ENCODE measurements at places on chromosomes 2 and 18. TPM values are rescaled to one million over a fixed set of nuclear protein-coding genes. Genes with fewer than 3 reads are reported as not detected.

Gene KCNF1
- 0.24 TPM for total RNA-seq

Gene CCDC178
- 0.89 TPM for total RNA-seq

Gene TXNDC2
- total RNA-seq: not detected

Gene RGPD4
- total RNA-seq: not detected

Gene C2orf74
- total RNA-seq: 12.4 TPM

Gene DNER
- 6.2 TPM for total RNA-seq

DNA sequence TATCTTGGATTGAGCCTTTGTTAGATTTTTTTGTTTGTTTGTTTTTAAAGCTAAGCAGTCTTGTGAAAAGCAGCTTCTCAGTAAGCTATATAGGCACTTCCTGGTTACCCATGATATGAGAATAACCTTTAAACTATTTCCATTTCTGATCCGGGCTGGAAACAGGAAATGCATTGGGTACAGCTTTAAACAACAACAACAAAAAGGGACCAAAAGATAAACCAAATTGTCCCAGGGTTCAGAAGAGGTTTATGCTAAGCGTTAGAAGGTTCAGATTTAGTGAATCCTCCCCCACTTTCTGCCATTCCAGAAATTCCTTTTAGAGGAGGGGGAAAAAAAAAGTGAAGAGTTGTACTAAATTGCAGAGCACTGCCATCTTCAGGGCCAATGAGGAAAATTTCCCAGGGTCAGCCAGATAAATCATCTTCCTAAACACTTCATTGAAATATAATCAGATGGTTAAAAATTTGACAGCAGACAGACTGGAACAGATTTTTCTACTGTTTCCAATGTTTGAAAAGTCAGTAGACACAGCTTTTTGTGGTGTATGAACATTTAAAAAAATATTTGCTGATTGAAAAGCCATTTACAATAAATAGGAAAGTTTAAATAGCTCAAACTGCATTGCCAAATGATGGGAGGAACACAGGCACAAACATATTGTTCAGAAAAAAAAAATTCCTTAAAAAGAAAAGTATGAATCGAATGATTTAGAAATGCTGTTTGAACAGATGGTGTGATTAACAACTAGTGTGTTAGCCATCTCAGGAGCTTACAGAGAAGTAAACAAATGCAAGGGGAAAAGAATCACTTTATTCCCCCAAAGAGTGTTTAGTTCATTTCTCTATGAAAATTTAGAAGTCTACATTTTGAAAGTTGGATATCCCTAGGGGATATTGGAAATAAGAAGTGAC, 189.9 kb upstream of the TANK start:
- DNase-seq: no peak

DNA sequence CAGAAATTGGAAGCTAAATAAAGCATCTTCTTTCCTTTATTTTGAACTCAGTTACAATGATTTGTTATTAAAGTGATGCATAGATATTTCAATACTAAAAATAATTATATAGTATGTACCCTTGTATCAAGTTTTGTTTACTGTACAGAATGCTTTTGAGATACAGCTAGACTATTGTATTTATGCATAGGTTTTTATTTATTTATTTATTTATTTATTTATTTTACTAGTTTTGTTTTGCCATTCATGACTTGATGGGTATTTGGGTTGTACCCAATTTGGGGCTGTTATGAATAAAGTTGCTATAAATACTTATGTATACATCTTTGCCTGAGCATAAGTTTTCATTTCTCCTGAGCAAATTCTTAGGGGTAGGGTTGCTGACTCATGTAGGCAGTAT, 118.7 kb upstream of the NXPH2 start:
- no peak for DNase-seq

- peak; percentile 68 for DNase-seq
Observed at GRCh38 chr2:176455816-176456291, 186.6 kb downstream of the MTX2 start.

GRCh38 chr2:10783421-10783820, 29.2 kb downstream of the PDIA6 start:
- no peak for DNase-seq

- no peak for DNase-seq
Observed at GRCh38 chr18:63309422-63309821, 10.1 kb downstream of the BCL2 start.

GRCh38 chr2:157789256-157789655, 86.9 kb downstream of the ACVR1 start:
- peak; percentile 41 for DNase-seq

DNA sequence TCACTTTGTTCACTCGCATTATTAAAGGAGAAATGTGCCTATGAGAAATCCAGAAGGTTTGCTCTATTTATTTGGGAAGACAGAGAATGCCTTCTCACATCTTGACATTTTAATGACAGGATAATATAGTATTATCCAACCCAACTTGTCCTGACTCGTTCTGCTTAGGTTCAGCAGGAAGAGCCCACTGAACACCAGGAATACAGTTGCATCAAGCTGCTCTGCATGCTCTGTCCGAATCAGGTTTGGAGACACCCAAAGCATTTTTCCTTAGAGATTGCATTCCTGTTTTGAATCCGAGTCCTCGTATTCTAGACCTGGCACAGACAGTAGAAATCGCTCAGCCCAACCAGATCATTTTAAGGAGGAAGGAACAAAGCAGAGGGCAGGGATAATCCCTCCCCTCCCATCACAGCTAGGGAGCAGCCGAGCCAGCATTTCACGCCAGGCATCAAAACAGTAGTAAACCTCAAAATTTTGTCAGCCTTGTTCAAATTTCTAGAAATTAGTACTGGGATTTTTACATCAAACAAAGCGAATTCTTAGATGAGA, 837.4 kb upstream of the ID2 start:
- no peak for DNase-seq

GRCh38 chr2:27980242-27980641, 89.7 kb downstream of the BABAM2 start:
- no peak for DNase-seq

- DNase-seq: no peak
Observed at GRCh38 chr2:147094077-147094476, 750.8 kb upstream of the ACVR2A start.

GRCh38 chr2:42998721-42999120, 206.3 kb upstream of the HAAO start:
- no peak for DNase-seq

GRCh38 chr2:149098701-149099100, 60.2 kb downstream of the LYPD6B start:
- no peak for DNase-seq

GRCh38 chr2:160469621-160470204, 23.9 kb downstream of the RBMS1 start:
- DNase-seq: no peak

DNA sequence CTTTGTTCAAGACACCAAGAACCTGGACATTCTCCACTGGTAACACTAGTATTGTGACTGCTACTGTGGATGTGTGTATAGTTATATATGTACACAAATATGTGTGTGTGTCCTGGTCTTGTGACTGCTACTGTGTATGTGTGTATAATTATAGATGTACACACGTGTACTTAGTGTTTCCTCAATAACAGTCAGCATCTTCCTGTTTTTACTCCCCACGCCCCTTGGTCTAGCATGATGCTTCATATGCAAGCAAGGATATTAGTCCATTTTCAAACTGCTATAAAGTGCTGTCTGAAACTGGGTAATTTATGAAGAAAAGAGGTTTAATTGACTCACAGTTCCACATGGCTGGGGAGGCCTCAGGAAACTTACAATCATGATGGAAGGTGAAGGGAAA, 802.7 kb downstream of the RNF144A start:
- DNase-seq: no peak

GRCh38 chr2:101380376-101380775, 6.9 kb downstream of the CREG2 start:
- DNase-seq: peak; percentile 55

- DNase-seq: peak; percentile 83
Observed at GRCh38 chr18:36402765-36403396, 105.4 kb downstream of the FHOD3 start.

DNA sequence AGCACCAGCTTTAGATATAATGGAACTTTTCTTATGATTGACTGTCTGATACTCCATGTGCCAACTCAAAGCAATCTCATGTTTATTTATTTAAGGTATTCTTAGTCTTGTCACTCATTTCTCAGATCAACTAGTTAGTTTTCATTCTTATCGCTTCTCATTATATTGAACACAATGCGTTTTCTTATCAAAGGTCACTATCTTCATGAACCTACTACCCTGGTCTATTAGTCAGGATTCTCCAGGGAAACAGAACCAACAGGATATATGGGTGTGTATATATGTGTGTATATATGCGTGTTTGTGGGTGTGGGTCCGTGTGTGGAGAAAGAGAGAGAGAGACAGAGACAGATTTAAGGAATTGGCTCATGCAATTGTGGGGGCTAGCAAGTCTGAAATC, 619.9 kb downstream of the ZEB2 start:
- no peak for DNase-seq

DNA sequence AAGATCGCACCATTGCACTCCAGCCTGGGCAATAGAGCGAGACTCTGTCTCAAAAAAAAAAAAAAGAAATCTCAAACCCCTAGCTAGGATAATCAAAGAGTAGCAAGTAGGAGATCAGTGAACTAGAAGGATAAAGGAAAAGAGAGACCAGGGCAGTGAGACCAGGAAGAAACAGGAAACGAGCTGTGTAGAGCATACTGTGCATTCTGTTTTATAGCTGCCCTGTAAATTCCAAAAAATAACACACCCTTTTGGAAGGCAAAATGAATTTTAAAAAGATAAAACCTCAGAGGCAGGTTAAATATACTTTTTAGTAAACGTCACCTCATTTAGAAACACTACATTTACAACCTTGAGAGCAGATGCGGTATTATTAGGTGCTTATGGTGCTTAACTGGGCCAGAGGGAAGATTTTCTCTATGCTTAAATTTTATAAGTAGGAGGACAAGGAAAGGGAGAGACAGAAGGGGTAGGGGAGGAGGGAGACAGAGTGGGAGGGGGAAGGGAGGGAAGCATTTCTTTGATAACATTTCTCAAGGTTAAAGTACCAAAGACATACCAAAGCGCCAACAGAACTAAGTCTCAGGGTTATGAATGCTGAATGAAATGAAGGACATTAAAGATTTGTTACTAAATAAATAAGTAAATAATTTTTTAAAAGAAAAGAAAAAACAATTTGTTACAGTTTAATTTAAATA, 30.1 kb downstream of the FEZ2 start:
- DNase-seq: no peak

DNA sequence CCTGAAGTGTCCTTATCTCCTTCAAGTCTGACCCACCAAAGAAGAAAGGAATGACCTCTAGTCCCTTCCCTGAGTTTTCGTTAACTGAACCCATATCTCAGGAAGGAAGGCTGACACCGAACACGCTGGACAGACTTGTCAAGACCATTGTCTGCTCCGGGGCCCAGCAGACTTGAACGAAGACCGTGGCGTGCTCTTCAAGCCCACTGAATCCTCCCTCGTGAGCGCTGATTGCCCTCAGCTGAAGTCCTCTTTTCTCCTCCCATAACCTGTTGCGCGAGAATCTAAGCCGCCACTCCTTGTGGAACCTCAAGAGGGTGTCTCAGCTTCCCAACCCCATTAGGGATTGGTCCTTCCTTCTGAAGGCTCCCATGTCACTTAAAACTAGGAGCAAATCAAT, 634 bp upstream of the CNDP1 start:
- no peak for DNase-seq

DNA sequence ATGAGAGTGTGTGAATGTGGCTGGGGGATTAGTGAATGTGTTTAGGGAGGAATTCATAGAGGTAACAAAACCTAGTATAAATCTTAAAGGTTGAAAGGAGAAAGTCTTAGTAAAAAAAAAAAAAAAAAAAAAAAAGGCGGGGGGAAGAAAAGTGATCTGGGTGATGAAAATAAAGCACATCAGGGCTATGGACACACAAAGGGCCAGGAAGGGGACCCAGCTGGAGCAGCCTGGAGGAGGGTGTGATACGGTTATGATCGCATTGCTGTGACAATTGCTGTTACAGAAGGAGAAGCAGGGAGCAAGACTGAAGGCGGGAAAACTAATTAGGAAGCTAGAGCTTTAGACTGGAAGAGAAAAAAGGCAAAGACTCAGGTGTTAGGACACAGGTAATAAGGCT, 85.4 kb downstream of the DLGAP1 start:
- no peak for DNase-seq
